ENCODE measurements at places on chromosomes 7 and 10.

DNA sequence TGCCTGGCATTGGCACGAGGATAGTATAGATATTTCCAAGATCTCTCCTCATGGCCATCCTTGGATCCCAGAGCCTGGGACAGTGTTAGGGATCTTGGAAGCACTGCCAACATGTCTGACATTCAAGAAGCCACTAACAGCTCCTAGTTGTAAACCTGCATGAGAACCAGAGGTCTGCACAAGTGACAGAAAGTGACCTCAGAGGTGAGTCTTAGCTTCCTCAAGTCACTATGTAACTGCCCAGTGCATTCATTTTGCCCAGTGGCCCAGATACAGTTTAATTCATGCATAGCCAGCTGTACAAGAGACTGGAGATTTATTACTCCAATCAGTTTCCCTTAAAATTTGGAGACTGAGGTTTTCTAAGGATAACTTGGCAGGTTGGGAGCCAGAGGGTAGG is 16.7 kb downstream of the SUGCT start:
- DNase-seq = no peak

GRCh38 chr10:99341860-99342490 is 12.8 kb downstream of the CNNM1 start:
- no peak for DNase-seq

- no peak for DNase-seq
Observed at GRCh38 chr7:55128693-55129394, 110.0 kb downstream of the EGFR start.

- DNase-seq = no peak
Observed at GRCh38 chr10:95336702-95337101, 45.9 kb upstream of the PDLIM1 start.

GRCh38 chr7:75599244-75599781 is 107.2 kb downstream of the SPDYE5 start:
- no peak for DNase-seq

- no peak for DNase-seq
Observed at GRCh38 chr7:23615331-23615730, 18.1 kb downstream of the CCDC126 start.

DNA sequence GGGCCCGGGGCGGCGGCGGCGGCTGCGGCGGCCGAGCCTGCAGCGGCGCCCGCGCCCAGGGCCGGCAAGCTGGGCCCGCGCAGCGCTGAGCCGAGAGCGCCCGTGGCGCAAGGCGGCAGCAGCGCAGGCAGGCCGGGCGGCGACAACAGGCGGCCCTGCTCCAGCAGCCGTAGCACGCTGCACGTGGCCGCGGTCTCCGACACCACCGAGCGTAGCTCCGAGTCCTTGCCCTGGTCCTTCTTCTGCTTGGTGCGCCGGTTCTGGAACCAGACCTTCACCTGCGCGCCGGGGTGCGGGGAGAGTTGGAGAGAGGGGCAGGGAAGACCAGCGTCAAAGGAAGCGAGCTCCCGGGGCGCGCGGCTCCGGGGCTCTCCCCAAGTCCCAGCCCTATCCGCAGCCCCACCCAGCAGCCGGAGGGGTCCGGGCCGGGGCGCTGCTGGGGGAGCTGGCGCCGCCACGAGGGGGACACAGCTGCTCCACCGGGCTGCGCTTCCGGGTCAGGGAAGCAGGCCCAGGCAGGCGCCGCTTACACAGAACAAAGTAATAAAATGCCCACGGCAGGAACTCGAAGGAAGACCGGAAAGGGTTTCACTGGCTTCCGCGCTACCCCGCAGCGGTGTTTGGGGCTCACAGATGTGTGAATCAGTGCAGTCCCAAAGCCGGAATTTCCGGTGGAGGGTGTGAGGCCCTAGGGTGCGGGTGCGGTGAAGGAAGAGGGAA is 3.6 kb downstream of the VAX1 start:
- DNase-seq = no peak

GRCh38 chr7:11830582-11831155 is 1.3 kb downstream of the THSD7A start:
- DNase-seq = no peak

DNA sequence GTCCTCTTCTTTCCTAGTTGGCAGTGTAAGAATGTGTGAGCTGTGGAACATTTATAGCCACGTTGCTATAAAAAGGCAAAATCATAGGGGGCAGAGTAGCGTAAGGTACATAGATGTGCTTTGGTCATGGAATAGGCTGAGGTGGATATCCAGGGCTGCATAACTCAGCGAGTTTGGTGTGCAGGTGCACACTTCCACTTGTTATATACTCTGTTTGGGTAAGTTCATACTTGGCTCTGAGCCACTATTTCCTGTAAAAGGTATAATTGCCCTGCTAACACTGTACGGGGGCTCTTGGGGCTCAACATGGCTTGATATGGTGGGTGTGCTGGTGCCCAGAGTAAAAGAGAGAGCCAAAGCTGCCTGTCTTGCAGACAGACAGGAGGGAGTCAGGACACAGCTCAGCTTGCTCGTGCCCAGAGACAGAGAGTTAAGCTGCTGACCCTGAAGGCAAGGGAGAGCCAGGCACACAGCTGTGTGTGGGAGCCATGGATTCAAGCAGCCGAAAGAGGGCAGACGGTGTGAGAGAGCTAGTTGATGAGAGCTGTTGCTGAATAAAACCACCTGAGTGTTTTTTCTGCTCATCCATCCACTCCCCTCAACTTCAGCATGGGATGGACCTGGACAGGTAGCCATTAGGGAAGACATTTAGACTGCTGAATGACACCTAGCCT is 126.7 kb downstream of the DKK1 start:
- DNase-seq = no peak

DNA sequence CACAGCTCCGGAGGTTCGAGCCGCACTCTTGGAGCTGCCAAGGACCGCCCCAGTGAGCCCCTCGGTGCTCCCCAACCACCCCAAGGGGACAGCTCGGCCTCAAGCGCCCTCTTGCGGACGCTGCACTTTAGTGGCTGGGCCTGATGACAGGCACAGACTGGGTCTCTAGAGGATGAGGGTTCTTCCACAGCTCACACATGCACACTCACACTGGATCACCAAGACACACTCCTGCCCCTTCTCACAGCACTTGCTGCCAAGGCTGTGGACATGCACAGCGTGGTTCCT is 2.1 kb downstream of the RET start:
- peak; percentile 66 for DNase-seq

DNA sequence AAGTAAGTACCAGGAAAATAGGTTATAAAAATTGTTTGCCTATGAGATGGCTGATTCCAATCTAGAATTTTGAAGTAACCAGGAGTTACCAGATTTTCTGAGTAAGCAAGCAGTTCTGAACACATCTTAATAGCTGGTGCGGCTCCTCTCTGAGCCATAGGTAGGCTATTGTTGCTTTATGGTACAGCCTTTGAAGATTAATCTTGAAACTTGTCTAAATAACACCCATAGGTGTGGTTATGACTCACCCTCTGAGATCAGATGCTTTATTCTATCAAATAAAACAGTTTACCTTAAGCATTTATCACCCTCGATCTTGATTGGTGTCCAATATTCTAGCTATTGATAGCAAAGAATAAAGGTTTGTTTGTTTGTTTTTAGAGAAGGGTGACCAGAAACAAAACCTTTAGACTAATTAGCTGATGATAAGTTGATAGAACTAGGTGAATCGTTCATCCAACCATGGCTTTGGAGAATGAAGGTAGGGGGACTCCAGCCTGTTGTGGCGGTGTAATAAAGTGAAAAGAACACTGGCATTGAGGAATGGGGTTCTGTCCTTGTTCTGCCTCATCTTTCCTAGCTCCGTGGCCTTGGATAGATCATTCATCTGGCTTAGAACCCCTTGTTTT is 72.2 kb downstream of the VTI1A start:
- DNase-seq = no peak

DNA sequence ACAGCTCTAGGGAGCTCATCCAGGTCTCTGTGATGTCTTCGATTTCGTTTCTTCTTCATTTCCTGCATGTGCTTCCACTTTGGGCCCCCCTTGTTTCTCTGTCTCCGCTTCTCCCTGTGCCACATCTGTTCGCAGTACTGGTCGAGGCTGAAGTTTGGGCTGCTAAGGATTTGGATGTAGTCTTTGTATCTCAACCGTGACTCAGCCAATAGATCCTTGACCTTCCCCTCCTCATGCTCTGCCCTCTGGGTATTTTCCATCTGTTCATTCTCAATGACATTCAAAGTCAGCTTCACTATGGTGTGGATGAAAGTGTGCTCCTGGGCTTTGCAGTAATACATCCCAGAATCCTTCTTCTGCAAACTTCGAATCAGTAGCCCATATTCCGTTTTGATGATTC is 187.4 kb downstream of the SEMA3D start:
- DNase-seq = no peak

DNA sequence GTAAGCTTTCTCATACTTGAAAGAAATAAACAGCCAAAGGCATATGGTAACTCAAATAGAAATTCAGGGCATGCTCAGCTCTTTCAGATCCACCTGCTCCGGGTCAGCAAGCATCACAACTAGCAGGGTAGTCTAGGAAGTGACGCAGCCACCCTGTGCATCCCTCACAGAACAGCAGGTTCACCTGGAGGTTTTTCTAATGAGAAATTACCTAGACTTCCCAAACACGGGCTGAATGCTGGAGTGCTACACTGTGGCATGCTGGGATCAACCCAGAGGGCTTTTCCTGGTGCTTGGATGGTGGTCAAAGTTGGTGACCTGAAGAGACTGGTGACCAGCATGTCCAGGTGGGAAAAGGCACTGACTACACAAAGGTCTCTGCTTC is 66.8 kb upstream of the DNAJB6 start:
- no peak for DNase-seq

GRCh38 chr7:45911311-45911710 is 9.8 kb downstream of the IGFBP3 start:
- no peak for DNase-seq

DNA sequence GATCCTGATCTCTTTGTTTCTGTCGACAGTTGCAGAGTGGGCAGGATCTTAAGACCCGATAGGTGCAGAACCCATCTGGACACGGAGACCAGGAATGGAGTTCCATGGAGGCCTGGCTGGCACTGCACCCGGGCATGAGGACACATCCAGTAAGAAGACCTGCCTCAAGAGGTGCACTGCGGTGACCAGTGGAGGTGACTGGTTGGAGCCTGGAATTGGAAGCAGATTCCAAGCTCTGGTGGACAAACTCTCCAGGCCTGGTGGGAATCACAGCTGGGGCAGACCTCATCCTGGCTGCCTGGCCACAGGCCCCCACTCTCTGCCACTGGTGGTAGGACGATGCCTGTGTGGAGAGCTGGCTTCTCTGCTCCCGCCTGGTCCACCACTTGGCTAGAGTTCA is 31.0 kb downstream of the ZNF775 start:
- DNase-seq = no peak

DNA sequence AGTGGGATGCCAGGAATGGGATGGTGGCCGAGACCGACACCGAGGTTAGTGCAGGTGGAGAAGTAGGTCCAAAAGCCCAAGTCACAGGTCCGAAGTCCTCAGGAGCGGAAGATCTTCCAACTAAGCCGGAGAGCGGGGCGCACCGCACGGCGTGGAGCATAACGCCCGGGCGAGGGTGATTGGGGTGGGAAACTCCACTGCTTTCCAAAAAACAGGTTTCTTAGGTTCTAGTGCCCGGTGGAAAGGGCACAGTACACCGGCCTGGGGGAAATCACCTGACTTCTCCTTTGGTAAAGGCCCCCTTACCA is 11.4 kb upstream of the SPAG6 start:
- no peak for DNase-seq

GRCh38 chr7:27143950-27144780 is 684 bp upstream of the HOXA5 start:
- DNase-seq = no peak

- DNase-seq = no peak
Observed at GRCh38 chr7:46033592-46033991, 112.5 kb upstream of the IGFBP3 start.

DNA sequence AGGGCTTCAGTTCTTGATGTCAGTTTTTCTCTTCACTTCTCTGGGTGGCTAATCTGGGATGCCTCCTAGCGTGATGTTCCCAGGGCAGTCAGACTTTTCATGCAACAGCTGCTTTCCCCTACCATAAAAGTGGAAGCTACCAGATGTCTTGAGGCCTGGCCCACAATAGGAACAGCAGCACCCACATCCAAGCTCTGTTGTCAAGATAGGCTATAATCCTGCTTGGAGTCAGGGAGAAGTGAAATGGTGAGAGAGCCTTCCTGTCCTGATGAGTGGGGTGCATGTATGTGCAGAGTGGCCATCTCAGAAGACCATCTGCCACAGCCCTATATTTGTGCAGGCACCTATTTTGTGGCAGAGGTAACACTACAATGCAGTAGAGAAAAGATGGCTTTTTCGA is 108.0 kb downstream of the HTR5A start:
- DNase-seq = no peak

DNA sequence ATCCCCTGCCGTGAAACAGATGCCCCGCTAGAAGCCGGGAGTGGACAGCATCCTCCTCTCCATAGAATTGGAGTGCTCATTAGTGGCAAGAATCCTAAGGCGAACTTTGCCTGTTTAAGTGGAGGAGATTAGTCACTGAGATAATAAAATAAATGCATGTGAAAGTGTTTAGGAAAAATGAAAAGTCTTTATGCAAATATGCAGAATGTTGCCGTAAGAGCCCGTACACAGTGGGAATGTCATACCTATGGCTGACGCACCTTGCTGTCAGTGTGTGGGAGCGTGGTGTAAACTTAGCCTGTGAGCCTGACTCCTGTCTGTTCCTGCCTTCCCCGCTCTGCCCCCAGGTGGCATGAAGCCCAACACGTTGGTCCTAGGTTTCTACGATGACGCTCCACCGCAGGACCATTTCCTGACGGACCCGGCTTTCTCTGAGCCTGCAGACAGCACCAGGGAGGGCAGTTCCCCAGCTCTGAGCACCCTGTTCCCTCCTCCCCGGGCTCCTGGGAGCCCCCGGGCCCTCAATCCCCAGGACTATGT is 1.7 kb upstream of the TRIP6 start:
- no peak for DNase-seq

DNA sequence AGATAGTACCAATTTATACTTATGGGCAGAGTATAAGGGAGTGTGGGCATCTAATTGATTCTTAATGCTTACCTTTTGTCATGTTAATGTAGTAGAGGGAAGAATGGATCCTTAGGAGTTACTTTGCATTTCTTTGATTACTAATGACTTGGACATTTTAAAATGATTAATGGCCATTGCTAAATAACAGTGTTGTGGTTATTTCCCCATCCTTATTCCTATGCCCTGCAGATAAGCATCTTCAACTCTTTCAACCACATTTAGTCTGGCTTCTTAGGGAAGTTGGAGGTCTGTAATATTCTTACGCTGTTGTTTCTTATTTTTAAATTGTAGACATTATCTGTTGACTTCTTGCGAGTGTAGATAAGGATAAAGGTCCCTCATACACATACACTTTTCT is 37.2 kb downstream of the KAT6B start:
- DNase-seq = no peak
